ENCODE measurements at places on chromosomes 6 and 20.
A peak's percentile ranks its signal among the peaks of the same experiment; 100 is the strongest.

GRCh38 chr6:35955071-35955470 lies 34.2 kb upstream of the SRPK1 start:
- no peak for DNase-seq

- DNase-seq = no peak
Measured at GRCh38 chr20:33561692-33562601, 72.1 kb downstream of the CBFA2T2 start.

- peak; percentile 80 for DNase-seq
Measured at GRCh38 chr6:142819603-142820337, 125.2 kb downstream of the HIVEP2 start.

DNA sequence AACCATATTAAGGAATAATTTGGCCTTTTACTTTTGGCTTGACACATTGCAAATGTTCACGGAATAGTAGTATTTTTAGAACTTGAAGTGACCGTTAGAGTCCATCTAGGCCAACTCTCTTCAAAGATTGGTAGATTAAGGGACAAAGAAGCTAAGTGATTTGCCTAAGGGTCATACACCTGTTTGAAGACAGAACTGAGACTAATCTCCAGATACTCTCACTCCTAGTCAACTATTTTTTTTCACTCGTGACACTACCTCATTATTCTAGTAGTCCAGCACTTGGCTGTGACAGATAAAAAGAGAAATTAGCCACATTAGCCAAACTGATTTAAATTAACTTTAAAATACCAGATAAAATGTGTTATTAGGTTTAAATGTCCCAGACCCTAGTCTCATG lies 10.6 kb downstream of the ACSS2 start:
- no peak for DNase-seq

- DNase-seq = no peak
Measured at GRCh38 chr20:39849171-39849570, 839.9 kb downstream of the MAFB start.

GRCh38 chr20:20489648-20490341 lies 121.9 kb downstream of the INSM1 start:
- no peak for DNase-seq

DNA sequence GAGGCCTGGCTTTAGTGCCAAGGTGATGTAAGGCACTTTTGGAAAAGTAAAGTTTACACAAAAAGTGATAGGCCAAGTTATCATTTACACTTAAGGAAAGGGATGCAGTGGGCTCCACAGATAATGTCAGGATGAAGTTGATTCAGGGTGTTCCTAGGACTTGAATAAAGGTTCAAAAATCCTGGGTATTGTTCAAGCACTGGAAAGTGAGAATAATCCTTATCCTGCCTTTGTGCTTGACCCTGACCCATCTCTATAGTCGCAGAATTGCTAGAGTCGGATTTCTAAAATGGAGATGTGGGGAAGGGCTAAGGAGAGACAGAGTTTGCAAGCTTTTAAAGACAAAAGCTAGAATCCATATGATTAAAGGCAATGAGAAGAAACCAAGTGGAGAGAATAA lies 115.6 kb downstream of the TIAM2 start:
- DNase-seq = no peak

DNA sequence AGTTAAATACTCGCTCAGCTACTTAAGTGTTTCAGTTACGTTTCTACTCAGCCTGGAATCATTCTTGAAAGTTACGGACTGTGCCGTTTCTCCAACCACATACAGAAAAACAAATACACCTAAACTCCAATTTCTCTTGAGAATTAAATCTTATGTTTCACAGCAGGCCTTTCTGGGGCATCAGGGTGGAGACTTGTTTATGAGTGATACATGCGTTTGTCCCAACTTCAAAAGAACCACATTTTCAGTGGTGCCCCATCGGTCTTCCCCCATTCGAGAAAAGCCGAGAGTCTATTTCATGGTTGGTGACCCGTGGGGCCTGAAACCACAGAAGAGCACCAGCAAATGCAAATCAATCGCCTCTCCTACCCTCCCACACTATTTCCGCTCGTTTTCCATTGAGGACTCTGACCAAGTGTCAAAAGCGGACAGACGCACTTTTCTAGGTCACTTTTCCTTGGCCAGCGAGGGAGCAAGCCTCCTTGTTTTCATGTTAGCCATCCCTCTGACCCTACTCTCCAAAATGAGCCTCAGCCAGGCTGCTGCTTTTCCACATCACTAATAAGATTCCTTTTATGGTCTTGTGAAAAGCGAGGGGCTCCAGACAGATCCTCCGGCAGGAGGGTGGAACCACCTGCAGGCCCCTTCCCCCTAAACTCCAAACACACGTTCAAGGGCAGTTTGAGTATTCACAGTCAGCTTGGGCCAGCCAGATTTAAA lies 3.1 kb downstream of the JAG1 start:
- DNase-seq = no peak

- DNase-seq = no peak
Measured at GRCh38 chr6:143601504-143601903, 76.3 kb upstream of the PHACTR2 start.

GRCh38 chr6:42745083-42745639 lies 742 bp downstream of the TBCC start:
- DNase-seq = peak; percentile 61

DNA sequence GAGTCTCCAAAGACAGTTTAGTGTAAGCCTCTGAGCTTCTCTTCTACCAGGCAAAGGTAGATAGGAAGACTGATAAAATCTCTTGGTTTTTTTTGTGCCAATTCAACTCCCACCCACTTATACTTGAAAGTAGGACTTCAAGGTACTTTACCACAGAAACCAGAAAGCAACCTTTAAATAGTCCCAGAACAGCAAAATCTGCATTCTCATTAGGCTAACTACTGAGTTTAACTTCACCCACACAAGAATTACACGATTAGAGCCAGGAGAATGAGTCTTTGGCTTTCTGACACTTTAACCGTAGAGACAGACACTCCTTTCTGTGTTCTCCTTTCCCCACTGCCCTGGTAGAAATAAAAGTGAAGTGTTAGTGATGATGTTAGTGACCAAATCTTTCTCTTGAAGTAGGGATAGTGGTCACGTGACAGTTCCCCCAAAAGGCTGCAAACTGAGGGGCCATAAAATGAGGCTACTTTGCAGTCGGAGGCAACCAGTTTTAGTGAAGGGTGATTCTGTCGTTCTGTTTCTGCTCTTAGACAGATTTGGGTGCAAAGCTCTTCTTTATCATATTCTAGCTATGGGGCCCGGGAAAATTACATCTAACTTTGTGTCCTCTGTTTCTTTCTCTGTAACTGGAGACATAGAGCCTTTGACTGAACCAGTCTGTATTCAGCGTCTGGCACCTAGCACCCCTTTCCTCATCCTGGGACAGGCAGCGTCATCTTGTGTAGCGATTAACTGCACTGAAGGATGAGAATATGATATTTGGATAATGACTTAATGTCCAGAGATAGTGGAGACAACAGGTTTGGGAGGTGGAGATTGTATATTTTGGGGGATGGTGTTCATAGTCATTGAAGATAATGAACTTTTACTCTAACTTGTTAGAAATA lies 206.4 kb upstream of the CITED2 start:
- no peak for DNase-seq

DNA sequence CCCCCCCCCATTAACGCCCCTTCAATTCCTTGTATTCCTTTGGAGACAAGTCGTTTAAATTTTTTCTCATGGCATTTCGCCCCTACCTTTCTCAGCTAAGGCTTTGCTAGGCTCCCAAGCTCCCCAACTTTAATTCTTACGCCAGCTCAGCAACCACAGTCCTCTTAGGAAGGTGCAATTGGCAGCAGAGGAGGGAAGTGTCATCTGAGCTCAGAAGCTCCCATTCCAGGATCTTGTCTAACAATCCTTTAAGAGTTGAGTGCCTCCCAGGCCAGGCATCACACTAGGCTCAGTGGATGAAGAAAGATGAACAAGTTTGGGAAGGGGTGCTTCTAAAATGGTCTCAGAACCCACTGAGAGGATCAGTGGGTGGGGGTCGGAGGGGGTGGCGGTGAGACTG lies 131.2 kb upstream of the AKAP12 start:
- DNase-seq = no peak

- DNase-seq = no peak
Measured at GRCh38 chr20:49446808-49447207, 35.7 kb downstream of the KCNB1 start.

- DNase-seq = no peak
Measured at GRCh38 chr6:46940433-46941226, 18.9 kb upstream of the ADGRF5 start.

- no peak for DNase-seq
Measured at GRCh38 chr20:10264166-10264558, 45.5 kb downstream of the SNAP25 start.

DNA sequence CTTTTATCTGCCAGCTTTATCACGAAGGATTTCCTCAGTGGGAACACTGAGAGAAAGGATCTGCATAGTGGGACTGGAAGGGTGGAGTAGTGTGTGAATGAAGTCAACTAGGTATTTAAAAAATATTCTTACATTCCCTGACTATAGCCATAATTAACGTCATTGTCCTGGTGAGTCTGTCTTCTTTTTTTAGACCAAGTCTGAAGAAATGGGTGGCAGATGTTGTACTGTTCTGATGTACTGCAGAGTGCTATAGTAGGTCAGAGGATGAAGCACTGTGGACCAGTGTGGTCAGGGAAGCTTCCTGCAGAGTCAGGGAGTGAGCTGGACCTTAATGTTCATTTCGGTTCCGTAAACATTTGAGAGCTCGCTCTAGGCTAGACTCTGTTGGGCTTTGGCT lies 11.9 kb downstream of the TULP4 start:
- no peak for DNase-seq

DNA sequence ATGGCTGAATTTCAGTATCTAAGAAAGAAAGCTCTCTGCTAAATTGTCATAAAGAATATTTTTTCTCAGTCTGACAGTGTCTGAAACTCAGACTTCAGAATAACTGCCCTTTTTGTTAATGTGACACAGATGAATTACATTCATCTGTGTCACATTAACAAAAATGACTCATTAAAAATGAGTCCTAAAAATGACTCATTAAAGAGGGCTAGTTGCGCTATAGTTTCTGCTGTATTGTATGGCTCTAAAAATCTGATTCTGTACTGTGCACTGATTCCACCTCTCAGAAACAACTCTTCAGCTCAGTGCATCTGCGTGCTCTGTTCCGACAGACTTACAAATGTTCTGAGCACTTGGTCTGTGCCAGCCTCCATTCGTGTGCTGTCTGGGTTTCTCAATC lies 15.0 kb downstream of the RNF114 start:
- no peak for DNase-seq

GRCh38 chr6:1737463-1738311 lies 128.0 kb downstream of the FOXC1 start:
- DNase-seq = no peak

DNA sequence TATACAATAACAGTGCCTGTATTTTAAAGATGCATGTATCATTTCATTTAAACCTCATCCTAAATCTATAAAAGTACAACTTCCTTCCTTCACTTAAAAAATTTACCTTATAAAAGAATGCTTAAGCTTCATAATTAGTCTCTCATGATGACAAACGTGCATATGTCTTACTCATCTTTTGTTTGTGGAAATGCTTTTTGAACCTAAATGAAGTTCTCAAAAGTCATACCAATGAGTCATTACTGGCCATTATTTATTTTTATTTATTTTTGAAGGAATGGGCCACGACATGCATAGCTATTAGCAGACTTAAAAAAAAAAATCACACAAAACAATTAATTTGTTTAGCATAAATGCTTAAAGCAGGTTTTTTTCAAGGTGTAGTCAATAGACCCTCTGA lies 3.7 kb downstream of the TFB1M start:
- no peak for DNase-seq

DNA sequence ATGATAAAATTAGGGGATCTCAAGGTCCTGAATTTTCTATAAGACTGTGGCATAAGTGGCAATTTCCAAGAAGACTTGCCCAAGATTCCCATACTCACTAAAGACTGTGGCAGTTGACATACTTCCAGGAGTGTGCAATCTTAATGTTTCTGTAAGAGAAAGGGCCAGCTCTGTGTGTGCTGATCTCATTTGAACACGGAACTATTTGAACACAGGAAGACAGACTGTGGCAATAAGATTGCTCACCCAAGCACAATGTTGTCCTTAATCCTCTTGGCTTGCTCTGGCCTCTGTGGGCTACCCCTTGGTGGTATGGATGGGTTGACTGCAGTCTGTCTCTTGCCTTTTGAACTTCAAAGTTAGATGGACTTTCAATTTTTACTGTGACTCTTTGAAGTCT lies 151.4 kb downstream of the PHF3 start:
- DNase-seq = no peak

DNA sequence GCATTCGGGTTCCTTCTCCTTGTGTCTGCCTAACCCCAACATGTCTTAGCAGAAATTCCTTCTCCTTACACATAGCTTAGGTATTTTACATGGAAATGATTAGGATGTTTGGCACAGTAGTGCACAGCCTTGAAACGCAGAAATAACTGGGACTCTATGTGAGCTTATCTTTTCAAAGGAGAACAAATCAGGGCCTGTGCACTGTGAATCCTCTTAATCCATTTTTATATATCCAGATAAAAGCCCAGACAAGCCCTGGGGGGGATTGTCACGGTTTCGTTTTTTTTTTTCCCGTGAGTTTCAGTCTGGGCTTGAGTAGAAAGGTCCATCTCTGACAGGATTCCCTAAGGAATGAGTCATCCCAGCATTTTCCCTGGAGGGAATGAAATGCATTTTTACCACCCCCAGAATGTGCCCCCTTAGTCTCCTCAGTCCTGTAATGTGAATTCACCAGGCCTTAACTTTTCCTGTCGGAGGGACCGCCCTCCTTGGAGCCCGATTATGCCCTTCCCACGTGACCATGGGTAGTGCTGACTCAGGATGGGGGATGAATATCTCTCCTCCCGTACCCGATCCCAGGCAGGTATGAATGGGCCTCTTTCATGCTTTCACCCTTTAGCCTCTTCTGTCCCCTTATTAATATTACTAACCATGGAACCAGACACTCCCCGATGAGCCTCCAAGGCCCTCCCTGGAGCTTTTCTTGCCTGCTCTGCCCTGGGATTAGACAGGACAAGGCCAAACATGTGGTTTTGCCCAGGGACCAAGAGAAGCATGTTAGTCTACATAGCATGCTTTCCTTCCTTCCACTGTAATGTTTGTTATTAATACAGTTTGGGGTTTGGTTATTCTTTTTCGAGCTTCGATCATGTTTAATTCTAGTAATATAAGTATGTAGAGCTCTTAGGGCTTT lies 23.9 kb upstream of the NAA20 start:
- DNase-seq = no peak

GRCh38 chr6:109048670-109049415 lies 45.8 kb downstream of the SESN1 start:
- no peak for DNase-seq

DNA sequence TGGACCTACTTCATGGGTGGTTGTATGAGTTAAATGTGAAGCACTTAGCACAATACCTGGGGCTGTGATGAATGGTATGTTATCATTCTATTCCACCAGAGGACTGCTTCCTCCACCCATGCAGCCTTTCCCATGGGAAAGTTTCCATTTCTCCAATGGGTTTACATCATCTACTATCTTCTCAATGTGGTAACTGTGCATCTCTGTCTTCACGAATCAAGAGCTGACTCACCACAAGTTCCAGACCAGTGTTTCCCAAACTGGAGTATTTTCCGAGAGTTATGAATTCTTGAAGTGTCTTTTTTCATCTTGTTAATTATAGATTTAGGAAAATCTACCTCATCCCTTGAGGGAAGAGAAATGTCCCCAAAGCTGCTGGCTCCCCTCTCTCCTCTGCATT lies 182.8 kb downstream of the UNC5CL start:
- DNase-seq = no peak
